Body of pancreas (tissue), 4 donors: ENCODE measurements at places on chromosomes 16 and 17.
A peak's percentile ranks its signal among the peaks of the same experiment; 100 is the strongest.

DNA sequence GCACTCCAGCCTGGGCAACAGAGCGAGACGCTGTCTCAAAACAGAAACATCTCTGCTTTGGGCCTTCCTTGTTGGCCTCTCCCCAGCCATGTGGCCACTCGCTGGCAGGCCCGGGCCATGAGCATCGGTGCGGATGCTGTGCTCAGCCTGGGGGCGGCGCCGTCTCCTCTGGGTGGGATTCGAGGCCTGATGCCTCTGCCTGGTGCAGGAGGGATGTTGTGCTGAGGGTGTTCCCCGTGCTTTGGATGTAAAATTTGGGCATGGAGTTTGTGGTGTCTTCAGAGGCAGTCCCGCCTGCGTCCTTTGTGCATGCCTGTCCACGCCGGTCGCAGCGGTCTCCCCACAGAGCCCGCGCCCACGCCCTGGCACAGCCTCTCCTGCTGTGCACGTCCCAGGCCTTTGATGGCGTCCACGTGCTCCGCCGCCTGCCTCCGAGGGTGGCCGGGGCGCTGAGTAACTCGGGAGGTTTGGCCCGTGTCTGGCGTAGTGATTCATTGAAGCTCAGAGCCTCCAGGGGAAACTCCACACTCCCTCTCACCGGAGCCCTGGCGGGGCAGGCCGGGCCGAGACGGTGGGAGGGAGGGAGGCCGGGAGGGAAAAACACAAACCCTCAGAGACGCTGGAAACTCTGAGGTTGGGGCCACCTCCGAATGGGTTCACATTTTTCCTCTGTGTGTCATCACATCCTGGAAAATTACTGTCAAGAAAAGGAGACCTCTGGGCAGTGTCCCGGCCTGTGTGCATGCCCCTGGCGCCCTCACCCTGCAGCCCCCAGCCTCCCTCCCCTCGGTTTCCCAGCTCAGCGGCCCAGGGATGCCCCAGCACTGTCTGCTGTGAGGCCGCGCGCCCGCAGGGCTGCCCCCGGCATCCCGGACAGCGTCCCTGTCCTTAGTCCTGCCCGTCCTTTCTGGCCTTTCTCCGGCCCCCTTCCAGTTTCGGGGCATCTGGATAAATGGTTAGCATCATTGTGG is 19.0 kb downstream of the CENPX start:
- DNase-seq: no peak

GRCh38 chr16:87303431-87303930 is 13.7 kb downstream of the C16orf95 start:
- no peak for DNase-seq

GRCh38 chr17:67855504-67856324 is 30.4 kb downstream of the BPTF start:
- no peak for DNase-seq

DNA sequence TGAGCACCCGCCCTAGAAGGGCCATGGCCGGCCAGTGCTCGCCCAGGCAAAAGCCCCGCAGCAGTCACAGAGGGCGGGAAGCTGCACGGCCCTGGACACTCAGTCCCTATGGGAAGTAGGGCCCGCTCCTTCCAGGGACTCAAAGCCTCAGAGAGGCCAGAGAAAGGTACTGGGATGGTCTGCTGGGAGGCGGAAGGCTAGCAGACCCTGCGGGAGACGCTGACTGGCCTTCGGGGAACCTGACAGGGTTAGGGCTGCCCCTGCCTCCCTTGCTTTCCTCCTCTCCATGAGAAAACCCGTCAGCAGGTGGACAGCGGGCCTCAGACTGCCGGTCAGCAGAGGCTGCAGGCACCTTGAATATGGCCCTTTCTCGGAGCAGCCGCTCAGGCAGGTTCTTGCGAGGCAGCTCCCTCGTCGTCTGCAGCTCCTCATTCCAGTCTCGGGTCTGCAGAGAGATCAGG is 11.5 kb downstream of the CLUH start:
- DNase-seq: peak; percentile 8

GRCh38 chr17:9266031-9266680 is 244.8 kb downstream of the NTN1 start:
- DNase-seq: no peak

GRCh38 chr16:66036184-66036583 is 330.3 kb upstream of the CDH5 start:
- no peak for DNase-seq

- DNase-seq: no peak
These were observed 57.8 kb downstream of the PDPK1 start for GRCh38 chr16:2595393-2596205.

- no peak for DNase-seq
These were observed 769.0 kb downstream of the KCNJ2 start for GRCh38 chr17:70938336-70938735.

GRCh38 chr16:67805718-67806427 is 487 bp downstream of the RANBP10 start:
- DNase-seq: peak; percentile 41

- DNase-seq: no peak
These were observed 12.5 kb downstream of the FAHD1 start for GRCh38 chr16:1839554-1839953.

- DNase-seq: no peak
These were observed 4.6 kb downstream of the ACE start for GRCh38 chr17:63481488-63481870.

GRCh38 chr16:31221357-31222160 is 4.6 kb upstream of the PYDC1 start:
- DNase-seq: no peak

DNA sequence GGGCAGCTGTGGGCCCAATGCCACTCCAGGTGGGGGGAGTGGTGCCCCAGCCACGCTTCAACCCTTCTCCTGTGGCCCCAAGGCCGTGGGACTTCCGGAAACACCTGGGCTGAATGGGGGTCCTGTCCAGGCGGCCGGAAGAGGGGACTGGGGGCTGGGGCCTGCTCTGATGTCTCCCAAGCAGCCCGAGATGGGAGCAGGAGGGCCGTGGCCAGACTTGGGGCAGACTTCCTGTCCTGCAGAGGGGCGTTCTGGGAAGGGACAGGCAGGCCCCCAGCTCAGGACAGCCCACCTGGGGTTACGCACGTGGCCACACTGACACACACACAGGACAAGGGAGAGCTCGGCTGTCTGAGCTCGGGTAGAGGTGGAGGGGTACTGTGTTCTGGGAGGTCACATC is 5.1 kb downstream of the HSD3B7 start:
- DNase-seq: no peak

GRCh38 chr16:647173-647902 is 1.8 kb upstream of the WDR90 start:
- peak; percentile 42 for DNase-seq

GRCh38 chr16:50246299-50247122 is 19.8 kb upstream of the ADCY7 start:
- DNase-seq: no peak

- no peak for DNase-seq
These were observed 91.4 kb upstream of the TBX2 start for GRCh38 chr17:61307905-61308886.

DNA sequence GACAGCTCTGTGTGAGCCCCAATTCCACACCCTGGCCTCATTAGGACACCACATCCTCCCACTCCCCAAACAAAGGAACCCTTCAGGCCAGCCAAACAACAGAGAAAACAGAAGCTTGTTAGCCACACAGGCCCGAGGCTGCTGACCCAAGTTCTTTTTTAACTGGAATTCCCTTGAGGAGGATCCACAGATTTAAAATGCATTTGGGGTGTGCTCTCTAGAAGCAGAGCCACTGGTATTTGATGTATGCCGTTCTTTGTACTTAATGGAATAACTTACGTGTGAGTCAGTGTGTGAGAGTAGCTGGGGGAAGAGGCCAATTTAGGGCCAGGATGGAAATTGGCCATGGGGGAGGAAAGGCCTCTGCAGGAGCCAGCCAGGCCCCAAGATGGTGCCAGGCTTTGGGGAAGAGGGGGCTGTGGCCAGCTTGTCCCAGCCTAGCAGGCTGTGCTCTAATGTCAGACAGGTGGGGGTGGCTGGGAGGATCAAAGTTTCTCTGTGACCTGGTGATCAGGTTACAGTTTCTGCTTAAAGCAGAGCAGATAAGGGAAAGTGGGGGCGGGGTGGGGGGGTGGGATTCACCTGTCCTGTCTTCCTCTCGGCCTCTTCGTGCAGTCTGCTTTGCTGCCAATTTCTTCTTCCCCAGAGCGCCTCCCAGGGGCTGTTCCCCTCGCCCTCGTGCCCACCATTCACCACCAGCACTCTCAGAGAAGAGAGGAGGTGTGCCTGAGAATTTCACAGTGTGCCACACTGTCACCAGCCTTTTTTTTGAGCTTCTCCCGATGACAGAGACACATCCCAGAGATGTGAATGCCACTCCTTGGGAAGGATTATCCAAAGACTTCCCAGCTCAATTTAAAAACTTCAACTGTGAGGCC is 50.8 kb downstream of the TOM1L2 start:
- no peak for DNase-seq

DNA sequence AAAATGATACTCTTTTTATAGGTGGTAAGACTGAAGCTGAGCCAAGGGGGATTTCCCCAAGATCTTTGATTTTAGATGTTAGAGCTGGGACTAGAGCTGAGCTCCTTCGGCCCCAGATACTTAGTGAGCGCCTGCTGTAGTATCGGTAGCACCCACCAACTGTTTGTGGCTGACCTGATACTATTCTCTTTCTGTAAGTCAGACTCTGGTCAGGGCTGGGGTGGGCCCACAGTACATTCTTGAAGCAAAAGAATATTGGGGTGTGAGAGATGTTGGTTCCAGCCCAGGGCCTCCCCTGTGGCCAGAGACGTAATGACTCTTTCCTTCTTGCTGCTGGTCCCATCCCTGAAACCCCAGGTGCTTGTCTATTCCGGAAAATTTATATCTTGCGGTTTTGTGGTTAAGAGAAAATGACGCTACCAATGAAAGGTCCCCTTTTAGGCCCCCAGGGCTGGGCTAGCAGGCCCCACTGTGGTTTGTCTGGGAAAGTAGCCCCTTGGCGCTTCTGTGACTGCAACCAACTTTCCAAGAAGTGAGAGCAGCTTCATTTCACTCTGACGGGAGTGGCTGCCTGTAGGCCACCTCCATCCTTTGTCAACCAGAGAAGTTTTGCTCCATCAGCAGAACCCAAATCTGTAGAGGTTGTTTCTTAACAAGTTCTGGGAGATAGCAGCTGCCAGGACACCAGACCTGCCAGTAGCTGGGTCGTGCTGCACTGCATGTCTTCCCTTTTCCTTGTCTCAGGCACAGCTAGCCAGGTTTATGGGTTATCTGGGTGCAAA is 86.4 kb upstream of the LGALS9 start:
- DNase-seq: no peak

- DNase-seq: no peak
These were observed 130.3 kb upstream of the FAM20A start for GRCh38 chr17:68731465-68731864.

DNA sequence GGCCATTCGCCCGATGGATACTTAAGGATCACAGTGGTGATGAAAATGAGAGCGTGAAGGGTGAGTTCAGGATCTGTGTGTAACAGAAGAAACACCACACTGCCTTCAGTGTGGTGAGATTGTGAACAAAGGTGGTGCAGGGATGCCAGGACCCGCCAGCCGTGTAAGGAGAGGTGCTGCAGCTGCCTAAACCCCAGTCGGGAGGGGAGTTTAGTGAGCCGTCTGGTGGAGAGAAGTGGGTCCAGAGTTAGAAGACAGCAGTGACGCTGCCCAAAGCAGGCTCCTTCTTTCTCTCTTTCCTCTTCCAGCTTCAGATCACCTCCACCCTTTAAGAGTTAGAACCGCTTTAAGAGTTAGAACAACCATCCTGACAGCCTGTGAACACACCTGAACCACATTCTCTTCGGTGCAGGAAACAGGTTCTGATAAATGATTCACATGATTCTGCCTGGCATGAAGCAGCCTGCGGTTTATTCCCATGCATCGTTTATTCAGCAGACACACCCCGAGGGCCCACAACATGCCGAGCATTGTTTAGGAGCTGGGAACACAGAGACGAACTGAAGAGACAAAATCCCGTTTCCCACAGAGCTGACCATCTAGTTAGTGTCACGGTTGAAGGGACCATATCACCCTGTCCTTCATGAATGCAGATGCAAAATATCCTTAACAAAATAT is 84.0 kb upstream of the DNAH17 start:
- no peak for DNase-seq

- no peak for DNase-seq
These were observed 33.7 kb upstream of the AXIN2 start for GRCh38 chr17:65595071-65595656.

GRCh38 chr17:40309949-40310510 is 1.1 kb downstream of the RARA start:
- DNase-seq: no peak

GRCh38 chr16:77171745-77172635 is 19.0 kb upstream of the MON1B start:
- peak; percentile 46 for DNase-seq

GRCh38 chr16:11370084-11370931 is 25.0 kb downstream of the RMI2 start:
- peak; percentile 50 for DNase-seq

DNA sequence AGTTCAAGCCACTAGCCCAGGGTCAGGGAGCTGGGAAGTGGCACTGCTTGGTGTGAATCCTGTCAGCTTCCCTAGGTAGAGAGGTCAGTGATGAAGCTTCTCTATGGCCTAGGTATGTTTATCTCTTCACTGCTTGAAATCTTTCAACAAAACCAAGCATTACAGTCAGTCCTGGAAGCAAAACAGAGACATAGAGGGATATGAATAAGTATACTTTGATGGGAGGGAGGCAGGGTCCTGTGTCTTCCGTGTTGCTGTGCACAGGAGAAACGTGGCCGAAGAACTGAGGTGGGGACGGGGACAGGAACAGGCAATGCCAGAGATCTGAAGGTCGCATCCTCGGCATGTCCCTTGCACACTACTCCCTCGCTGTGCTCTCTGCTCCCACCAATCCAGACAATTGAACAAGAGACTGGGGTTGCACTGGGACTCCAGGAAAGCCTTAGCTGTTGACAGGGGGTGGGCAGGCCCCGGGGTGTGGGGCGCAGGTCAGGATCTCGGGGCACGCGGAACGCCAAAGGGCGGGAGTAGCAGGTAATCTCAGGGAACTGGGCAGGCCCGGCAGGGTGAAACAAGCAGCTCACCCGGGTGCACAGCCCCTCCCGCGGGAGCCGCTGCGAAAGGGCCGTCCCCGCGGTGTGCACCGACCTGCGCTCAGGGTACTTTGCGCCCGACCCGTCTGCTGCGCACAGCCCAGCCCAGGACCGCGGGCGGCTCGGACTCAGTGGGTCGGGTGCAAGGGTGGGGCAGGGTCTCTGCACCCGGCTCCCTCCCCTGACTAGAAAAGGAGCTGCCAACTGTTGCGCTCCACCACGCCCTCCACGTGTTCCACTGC is at the start of gene MT1H:
TSS of gene MT1H (plus strand) at position 810 of the 835 bp plus-strand sequence. CDS start 71 bp downstream, outside the sequence.
- peak; percentile 54 for DNase-seq

- DNase-seq: peak; percentile 75
These were observed 4.3 kb upstream of the NAGLU start for GRCh38 chr17:42531455-42532354.

- DNase-seq: no peak
These were observed 75.5 kb downstream of the RAP1GAP2 start for GRCh38 chr17:2871720-2872119.

DNA sequence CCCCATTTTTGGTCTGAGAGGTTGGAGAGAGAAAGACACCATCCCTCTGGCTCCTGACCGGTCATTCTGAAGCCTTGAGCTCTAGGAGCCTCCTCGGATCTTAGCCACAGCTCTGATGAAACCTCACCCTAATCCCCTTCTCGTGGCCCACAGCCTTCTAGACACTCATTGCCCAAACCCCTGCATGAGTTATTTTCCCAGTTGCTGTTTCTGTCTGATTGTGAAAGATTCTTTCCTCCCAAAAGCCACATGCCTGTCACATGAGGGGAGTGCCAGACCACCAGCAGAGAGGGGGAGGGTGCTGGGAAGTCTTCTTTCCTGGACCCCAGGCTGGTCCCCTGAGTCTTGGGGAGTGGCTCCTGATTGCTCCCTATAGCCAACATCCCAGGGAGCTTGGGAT is 17.6 kb upstream of the ABR start:
- DNase-seq: no peak

- DNase-seq: no peak
These were observed 181.4 kb downstream of the ENGASE start for GRCh38 chr17:79255926-79256585.
